ENCODE measurements at places on chromosomes 11 and 22.

DNA sequence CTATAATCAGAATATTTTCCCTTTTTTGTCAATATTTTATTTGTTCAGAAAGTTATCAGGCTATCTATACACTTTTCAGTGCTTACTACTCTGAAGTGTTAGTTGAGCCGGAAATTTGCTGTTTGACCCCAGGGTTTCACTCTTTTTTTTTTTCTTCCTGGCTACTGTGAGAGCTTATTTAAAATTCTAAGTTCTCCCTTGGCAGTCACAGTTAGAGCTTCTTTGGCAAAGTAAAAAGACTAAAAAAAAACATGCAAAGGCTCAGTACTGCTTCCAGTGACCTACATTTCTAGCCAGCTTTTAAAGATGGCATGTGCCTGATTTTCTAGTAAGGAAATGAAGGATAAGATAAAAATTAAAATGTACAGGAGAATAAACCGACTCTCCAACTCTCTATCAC is 48.4 kb downstream of the ELP4 start:
- no peak for DNase-seq

- no peak for DNase-seq
These were observed 26.1 kb upstream of the MUC5B start for GRCh38 chr11:1196516-1197391.

- no peak for DNase-seq
These were observed 20.9 kb downstream of the DKK3 start for GRCh38 chr11:11987503-11988022.

- DNase-seq, result peak; percentile 14
These were observed 3.6 kb downstream of the FIBP start for GRCh38 chr11:65884716-65885092.

GRCh38 chr11:2534957-2535672 is 90.3 kb downstream of the KCNQ1 start:
- no peak for DNase-seq

- no peak for DNase-seq
These were observed 7.4 kb downstream of the CBX6 start for GRCh38 chr22:38864361-38865191.

GRCh38 chr22:49796596-49797270 is 30.9 kb downstream of the BRD1 start:
- no peak for DNase-seq

DNA sequence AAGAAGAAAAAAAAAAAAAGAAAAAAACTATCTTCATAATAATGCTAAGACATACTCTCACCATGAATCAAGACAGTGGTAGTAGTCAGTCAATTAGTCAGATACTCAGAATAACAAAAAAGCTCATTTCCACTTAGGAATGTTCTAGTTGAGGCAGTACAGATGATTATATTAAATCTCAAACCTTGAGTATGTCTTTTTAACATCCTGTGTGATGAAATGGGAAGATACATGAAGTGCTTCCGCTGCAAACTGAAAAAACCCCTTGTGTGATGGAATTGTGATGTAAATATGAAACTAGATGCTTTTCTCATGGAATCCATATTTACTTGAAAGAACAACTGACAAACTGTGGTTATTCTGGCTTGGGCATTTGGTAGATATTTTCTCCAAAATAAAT is 13.7 kb downstream of the AMOTL1 start:
- DNase-seq, result no peak

DNA sequence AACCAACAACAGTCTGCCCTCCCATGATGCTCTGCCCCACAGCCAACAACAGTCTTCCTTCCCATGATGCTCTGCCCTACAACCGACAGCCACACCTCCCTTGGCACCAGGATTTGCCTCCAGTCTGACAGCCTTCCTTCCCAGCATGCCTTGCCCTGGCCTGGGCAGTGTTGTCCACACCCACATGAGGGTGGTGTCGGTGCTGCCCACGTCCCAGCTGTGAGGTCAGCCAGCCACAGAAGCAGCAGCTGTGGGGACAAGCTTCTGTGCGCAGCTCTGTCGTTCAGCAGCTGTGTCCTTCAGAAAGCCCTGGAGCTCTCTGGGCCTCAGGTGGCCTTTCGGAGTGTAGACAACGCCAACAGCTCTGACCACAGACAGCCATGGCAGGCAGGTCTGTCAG is 1378.9 kb downstream of the BRD1 start:
- DNase-seq, result no peak

DNA sequence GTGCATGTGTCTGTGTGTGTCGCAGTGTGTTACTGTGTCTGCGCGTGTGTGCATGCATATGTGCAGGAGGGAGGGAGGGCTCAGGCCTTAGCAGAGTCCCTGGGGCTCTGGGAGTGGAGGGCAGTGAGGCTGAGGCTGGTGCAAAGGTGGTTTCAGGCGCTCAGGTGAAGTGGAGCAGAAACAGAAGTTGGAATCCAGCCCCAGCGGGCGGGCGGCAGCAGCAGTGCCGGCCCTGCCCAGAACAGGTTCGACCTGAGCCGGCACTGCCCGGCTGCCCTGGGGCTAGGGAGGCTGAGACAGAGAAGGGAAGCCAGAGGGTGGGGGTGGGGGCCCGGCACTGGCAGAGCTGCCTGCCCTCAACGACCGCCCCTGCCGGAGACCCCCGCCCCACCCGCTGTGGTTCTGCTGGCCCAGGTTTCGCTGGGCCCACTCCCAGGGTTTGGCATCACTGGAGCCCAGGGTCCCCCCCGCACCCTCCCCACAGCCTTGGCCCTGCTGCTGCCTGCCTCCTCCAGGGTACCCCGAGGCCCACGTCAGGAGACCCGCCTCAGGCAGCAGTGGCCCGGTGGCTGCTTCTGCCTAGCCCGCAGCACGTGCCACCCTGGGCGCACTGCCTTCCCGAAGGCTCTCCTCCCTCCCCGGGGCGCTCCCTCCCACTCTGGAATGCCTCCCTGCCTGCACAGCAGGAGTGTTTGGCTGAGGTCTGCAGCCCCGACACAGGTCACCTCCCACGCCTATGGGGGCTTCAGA is 13.3 kb downstream of the ASCL2 start:
- DNase-seq, result no peak

DNA sequence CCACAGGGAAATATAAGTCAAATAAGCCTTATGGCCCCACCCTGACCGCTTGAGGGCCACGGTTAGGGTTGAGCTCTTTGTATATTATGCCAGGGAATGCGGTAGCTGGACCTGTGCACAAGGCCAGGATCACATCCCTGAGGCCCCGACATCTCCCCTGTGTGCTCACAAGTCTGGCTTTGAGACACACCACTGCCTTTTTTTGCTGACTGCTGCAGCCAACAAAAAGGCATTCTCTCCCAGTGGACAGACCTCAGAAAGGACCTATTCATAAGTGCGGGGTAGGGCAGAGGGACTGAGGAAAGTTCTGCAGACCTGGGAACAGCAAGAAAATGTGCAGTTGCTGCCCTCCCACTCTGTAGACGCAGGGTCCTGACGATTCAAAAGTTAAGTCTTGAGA is 3.4 kb upstream of the SIDT2 start:
- no peak for DNase-seq

GRCh38 chr22:26174280-26174679 is 5.0 kb downstream of the SEZ6L start:
- no peak for DNase-seq

- peak; percentile 61 for DNase-seq
These were observed at the start of gene FOSL1 for GRCh38 chr11:65900125-65900898. TSS of gene FOSL1 (minus strand) at chr11:65900388. CDS start at chr11:65900339, 49 bp downstream.

GRCh38 chr22:22788460-22789037 is 99.1 kb upstream of the IGLL5 start:
- no peak for DNase-seq

DNA sequence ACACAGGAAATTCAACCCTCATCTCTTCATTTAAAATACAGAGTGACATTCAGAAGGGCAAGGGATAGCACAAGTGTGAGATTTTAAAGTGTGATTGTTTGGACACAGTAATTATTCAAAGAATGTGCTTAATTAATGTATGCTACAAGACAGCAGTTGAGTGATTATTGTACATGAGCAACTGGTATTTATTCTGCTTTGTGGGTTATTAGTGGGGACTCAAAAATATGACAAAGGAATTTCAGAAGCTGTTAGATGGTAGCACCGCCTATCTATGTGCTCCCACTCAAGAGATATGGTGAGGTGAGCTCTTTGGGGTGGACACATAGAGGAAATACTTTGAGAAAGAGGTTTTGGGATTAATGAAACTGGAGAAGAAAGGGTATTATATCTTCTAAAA is 5.8 kb upstream of the HBD start:
- DNase-seq, result no peak

- DNase-seq, result no peak
These were observed 9.3 kb downstream of the SLC37A2 start for GRCh38 chr11:125072218-125072960.

DNA sequence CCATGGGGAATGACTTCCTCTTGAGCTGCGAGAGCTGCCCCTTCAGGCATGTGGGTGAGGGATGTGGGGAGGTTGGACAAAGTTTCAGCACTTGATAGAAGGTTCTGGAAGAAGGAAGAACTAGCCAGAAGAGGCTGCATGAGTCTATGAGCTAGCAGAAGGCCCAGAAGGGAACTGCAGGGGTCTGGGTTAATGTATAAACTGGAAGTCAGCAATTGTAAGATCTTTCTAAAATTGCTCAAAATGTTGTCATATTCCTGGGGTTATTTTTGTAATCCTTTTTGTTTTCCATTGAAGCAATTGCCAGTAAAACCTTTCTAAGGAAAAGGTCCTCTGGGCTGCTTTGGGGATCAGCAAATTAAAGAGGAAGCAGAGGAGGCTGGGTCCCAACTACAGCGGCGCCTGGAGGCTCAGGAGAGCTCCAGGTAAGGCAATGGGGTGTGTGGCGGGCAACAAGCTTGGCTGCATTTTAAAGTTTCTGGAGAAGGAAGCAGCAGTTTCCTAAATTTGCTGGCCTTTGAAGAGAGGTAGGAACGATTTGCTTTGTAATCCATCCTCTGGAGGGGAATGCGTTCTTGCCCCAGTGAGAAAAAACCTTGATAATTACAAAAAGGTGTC is 29.2 kb downstream of the ADAMTS15 start:
- no peak for DNase-seq

DNA sequence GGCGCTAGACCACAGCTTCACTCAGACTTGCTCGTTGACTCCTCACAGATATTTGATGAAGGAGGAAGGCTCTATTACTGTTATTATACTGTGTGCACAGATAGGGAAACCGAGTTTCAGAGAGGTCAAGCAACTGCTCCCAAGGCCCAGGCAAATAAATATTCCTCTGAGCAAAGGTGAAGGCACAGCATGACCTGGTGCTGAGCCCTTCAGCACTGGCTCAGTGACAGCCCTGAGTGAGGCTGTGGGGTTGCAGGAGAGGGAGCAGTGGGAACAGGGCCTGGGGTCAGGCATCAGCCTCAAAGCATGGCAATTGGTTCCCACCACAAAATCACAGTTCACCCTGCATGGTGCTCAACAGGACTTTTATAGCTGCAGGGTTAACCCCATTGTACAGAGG is 7.1 kb downstream of the POLR3H start:
- no peak for DNase-seq

DNA sequence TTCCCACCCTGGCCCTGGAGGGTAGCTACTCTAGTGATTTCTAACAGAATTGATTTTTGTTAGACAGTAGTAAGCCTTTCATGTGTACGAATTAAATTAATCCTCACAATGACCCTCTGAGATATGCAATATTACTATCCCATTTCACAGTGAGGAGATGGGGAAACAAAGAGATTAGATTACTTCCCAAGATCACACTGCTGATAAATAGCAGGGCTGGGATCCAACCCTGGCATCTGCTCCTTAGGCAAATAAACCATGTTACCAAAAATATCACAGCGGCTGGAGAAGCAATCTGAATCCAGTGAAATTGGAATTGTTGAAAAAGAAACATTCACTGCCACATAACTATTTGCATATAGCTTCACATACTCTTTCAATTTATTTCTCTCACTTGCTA is 12.8 kb upstream of the CAVIN3 start:
- DNase-seq, result no peak

- DNase-seq, result no peak
These were observed 62.2 kb upstream of the TENM4 start for GRCh38 chr11:79503028-79503427.

- no peak for DNase-seq
These were observed 104.3 kb upstream of the C11orf87 start for GRCh38 chr11:109317726-109318125.

GRCh38 chr11:78311702-78312371 is 105.8 kb downstream of the GAB2 start:
- no peak for DNase-seq
